Right hindlimb (tissue), 1 donor: ENCODE measurements at places on chromosomes 3 and 15.

DNA sequence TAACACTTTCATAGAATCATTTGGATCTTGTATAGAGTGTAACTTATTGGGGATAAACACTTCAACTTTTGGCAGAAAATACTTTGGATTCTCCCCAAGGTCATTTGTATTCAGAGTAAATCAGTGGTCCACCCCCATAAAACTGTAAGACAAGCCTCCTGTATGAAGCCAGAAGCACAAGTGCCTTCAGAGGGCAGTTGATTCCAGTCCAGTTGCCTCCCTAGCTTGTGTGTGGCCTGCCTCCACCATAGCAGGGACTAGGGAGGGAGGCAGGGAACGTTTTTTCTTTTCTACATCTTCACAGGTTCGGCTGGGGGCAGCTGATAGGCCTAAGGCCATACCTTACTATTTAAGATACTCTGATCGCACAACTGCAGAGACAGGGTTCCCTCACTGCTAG is 11.6 kb downstream of the GORASP1 start:
- no peak for DNase-seq

DNA sequence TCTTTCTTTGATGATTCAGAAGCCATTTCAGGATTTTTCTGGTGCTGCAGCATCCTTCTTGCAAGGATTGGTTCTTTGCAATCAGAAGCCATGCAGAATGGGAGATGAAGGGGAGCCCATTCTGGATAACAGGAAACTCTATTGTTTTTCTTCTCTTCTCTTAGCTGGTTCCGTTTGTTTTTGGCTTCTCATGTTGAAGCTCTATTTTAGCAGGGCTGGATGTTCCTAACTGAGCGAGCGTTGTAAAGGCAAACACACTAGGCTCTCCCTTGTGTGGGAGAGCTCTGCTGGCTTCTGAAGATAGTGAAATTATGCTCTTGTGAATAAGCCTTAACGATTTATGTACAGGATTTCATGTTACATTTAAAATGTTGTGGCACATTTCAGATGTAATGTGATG is 8.3 kb downstream of the CACNA1D start:
- DNase-seq: no peak

- no peak for DNase-seq
Observed at GRCh38 chr3:11998092-11998491, 6.1 kb upstream of the SYN2 start.

DNA sequence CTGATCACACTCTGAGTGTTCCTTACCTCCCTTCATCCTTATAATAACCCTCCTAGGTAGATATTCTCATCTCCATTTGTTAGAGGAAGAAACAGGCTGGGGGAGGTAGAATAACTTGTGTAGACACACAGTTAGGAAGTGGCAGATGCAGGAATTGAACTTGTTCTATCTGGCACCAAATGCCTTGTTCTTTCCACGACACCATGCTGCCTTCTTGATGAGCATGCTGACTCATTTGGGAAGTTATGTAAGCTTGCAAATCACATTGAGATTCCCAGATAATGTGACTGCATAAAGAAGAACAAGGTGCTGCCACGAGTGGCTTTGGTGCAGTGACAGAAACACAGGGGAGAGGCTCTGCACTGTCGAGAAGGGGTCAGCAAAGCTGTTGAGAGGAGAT is 27.5 kb upstream of the NDUFB4 start:
- DNase-seq: no peak

DNA sequence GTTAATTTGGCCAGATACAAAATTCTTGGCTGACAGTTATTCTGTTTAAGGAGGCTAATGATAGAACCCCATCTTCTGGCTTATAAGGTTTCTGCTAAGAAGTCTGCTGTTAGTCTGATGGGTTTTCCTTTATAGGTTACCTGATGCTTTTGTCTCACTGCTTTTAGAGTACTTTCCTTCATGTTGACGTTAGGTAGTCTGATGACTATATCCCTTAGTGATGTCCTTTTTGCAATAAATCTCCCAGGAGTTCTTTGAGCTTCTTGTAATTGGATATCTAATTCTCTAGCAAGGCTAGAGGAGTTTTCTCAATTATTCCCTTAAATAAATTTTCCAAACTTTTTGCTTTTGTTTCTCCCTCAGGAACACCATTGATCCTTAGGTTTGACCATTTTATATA is 114.1 kb upstream of the CDIN1 start:
- no peak for DNase-seq

DNA sequence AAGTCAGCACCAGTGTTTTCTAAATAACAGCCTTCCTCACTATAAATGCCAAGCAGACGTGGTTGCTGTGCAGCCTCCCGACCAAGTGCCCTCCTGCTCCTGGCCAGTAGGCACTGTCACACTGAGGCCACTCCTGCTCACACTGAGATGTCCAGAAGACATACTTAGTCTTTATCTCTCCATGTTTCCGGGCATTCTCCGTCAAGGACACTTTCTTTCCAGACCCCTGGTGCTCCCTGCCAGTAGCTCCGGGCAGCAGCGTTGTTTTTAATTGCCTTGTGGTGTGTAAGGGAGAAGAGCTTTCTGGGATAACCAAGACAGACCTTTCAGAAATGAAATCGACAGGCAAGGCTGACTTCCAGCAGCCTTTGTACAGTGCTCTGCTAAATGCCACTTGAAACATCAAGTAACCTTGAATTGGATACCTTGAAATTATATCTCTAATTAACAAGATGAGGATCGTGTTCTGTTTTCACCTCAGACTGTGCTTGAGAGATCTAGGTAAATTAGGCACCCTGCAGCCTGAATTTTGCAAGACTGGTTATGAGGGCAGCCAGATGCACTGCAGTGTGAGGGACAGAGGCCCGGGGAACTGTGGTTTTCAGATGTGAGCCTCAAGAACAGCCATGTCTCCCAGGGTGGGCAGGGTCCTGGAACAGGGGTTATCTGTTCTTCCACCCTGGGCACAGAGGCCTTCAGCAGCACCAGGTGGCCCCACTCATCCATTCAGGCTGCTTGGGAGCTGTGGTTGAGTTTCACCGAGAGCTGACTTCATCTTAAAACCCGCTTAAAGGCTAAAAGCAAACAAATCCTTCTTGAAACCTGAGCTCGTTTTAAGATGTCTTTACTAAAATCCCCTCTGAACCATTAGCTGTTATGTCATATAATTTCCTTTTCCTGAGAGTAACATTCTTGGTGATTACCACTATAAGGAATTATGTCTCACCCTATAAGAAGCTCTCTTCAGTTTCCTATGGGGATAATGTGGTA is 105.5 kb upstream of the IL12A start:
- no peak for DNase-seq

GRCh38 chr3:141096164-141096563 is 45.0 kb downstream of the SPSB4 start:
- no peak for DNase-seq

DNA sequence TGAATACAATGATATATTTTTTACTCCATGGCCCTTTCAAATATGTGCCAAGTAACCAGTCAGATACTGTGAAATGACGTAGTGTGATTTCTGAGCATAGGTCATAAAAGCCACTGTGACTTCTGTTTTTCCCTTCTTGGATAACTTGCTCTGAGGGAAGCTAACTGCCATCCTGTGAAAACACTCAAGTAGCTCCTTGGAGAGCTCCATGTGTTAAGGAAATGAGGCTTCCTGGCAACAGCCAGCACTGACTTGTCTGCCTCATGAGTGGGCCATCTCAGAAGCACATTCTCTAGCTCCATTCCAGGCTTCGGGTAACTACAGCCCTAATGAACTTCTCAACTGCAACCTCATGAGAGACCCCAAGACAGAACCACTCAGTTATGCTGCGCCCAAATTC is 9.5 kb upstream of the CCDC80 start:
- no peak for DNase-seq

DNA sequence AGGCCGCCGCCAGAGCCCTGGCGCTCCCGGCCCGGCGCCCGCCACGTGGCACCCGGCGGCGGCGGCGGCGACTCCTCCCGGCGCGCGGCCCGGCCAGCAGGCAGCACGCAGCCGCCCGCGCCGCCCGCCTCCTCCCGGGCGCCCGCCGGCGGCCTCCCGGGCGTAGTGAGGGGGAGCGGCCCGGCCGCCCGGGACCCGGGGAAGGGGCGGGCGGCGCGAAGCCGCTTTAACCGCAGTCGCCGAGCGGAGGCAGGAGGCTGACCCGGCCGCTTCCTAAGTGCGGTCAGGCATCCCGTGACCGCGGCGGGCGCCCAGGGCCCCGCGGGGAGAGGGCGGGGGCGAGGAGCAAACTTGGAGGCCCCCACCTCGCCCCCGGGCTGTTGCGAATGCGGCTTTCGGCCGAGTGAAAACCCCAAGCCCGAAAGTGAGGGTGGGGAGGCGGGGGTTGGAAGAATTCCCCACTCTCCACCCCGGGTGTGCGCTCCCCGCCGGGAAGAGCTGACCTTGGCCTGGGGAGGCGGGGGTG is 1.7 kb upstream of the HES1 start:
- DNase-seq: no peak

GRCh38 chr3:172582712-172583111 is 59.5 kb upstream of the TNFSF10 start:
- no peak for DNase-seq

DNA sequence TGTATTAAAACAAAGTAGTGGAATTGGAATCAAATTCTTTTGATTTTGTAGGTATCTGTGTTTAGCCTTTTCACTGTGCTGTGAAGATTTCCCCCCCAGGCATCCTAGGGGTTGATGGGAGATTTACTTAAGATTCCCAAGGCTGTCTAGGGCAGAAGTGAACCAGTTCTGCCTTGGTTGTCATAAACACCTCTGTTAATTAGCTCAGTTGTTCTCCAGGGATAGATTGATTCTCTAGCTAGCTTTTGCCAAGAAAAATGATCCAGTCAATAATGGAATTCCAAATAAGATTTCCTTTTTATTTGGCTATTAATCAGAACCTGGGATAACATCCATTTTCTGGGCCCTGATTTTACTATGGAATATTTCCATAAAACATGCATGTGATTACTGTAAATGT is 12.7 kb downstream of the DAG1 start:
- no peak for DNase-seq

DNA sequence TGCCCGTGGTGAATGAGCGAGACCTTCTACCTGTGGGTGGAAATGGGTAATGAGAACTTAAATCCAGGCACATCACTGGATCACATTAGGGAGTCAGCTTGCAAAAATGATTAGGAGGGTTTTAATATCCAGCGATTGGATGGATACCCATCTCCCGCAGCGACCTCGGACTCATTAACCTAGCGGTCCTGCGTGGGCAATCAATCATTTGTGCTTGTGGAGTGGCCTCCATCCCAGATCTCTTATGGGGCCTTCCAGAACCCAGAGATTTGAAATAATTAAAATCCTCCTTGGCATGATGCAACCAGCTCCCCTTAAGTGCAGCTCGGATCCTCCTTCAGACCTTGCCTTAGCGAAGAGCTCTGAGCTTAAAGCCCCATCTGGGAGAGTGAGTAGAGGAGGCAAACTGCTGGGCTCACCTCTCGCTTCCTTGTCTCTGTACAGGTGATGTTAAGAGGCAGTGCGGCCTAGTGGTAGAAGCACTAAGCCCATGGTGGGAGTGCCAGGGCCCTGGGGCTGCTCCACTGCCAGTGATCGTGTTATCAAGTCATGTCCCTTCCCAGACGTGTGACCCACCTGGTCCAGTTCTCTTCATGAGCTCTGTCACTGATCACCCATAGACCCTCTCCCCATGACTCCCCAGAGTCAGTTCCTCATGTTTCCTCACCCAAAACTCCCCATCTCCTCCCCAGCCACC is 285.2 kb upstream of the TLE3 start:
- peak; percentile 2 for DNase-seq

- no peak for DNase-seq
Observed at GRCh38 chr3:99640214-99640851, 1.9 kb downstream of the COL8A1 start.

DNA sequence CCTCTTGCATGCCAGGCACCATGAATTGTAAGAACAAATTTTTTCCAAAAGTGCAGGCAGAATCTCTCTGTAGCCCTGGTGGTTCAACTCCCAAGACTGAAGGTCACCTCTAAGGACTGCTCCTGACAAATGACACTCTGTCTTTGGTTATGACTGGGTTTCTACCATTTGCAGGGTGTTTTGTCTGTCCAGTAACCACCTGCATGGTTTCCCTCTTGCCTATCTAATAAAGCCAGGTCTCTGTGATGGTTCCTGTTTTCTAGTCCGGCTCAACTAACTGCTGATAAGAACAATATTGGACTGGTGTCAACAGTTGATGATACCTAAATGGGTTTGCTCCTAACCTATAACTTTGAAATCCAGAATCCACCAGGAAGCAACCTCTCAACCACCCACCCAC is 43.7 kb downstream of the ATP8B4 start:
- no peak for DNase-seq

DNA sequence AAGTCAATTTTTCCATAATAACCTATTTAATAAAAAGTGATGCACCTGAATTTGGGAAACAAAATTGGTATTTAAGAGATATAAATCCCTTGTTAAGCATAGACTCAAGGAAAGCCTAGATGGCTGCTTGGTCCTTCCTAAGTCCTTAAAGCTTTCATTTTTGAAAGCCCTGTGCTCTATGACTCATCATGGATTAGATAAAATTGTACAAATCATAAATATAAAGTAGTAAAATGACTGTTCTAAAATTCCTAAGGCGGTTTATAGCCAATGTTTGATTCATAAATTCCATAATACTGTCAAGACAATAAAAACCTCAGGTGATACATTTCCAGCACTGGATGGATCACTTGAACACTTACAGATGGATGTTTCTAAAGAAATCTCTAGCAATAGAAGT is 730.8 kb upstream of the EPHA6 start:
- DNase-seq: no peak
